Stimulated activated CD4-positive, alpha-beta T cell treated with anti-CD3 and anti-CD28 coated beads, Interleukin-1b, Interleukin-23, amount 100 ng/mL, for 1 hour (primary cell): ENCODE measurements at places on chromosomes 1 and 21.

GRCh38 chr1:115837341-115837739 is 3.6 kb downstream of the NHLH2 start:
- DNase-seq = no peak

- no peak for DNase-seq
These were observed 50.5 kb upstream of the PRRC2C start for GRCh38 chr1:171434717-171435346.

- no peak for DNase-seq
These were observed 248.5 kb downstream of the USP25 start for GRCh38 chr21:15978215-15978738.

DNA sequence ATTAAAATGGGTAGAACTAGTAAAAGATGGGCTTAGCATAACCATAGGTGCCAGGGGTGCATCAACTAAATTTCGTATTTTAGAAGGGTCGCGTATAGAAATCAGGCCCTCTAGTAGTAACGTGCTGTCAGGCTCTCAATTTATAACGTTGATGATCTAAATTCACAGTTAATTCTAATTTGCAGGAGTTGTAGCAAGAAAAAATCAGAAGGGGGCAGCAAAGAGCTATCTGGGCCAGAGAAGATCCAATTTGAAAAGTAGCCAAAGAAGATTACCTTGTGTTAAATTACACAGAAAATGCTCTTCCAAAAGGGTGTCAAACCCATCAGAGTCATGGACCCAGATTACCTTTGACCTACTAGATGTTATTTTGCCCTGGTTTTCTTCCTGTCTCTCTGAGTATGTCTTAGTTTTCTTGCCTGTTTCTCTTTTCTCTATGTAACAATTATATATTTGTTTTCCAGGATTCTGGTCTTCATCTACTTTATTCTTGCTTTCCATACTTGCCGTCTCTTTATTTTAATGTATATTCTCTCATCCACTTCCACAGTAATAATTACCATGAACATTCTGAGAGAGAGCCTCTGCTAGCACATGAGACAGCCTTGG is 1030.9 kb downstream of the AMY1C start:
- DNase-seq = no peak

- no peak for DNase-seq
These were observed 380.4 kb downstream of the NPHP4 start for GRCh38 chr1:5611851-5612250.
